ENCODE measurements at places on chromosomes 2 and 18.
A peak's percentile ranks its signal among the peaks of the same experiment; 100 is the strongest.

GRCh38 chr2:226978300-226978699 lies 142.4 kb downstream of the RHBDD1 start:
- H3K4me1 ChIP-seq: no peaks in the 10 kb centered on the region
- no peak overlapping the region for H3K4me3 ChIP-seq
- no peak overlapping the region for H3K27ac ChIP-seq
- H3K36me3 ChIP-seq: no peaks in the 10 kb centered on the region

DNA sequence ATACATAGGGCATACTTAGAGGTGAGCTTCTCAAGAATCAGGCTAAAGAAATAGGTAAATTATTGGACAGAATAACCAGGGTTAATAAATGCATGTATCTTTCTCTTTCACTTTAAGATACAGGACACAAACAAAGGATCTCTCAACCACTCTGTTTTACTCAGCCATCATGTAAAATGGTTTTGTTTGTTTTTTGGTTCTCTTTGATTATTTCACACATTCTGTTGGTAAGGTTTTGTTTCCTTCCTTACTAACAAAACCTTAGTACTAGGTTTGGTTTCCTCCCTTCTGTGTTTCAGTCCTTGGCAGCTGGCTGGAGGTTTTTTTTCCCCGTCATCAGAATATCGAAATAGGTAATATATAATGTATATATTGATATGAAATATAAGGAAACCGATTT lies 1506.8 kb upstream of the TMEFF2 start:
- H3K4me3 ChIP-seq: no peak overlapping the region
- H3K36me3 ChIP-seq: no peaks in the 10 kb centered on the region
- H3K27ac ChIP-seq: no peak overlapping the region
- no peak for DNase-seq
- no peaks in the 10 kb centered on the region for H3K27me3 ChIP-seq

DNA sequence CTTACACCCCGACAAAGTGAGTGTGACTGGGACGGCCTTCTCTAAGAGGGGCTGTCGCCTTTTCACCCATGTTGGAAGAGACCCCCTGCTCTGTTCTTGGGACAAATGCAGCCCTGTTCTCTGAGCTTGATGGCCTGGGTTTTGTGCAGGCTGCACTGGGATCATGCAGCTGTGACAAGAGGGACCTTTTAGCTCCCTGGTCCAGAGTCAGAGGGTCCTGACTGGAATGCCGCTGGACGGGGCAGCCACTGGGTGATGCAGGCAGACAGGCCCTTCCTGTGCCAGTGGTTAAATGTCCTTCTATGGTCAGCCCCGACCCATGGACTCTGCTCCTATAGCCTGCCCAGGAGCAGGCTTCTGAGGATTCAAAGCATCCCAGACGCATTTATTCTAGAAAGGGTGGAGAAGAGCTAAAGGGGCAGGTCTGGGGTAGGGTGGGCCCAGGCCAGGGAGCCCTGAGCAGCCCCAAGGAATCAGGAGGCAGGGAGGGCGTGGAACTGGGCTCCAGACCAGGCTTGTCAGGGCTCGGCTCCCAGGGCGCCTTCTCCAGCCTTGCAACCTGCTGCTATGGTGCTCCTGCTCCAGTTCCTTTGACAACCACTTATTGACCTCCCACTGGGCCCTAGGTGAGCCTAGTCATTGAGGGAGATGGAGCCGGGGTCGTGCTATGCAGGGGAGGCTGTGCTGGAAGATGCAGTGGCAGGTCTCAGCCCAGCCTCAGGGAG lies 277.9 kb upstream of the HS6ST1 start:
- no peak overlapping the region for H3K27ac ChIP-seq
- no peaks in the 10 kb centered on the region for H3K27me3 ChIP-seq
- peak; percentile 16 for DNase-seq
- no peaks in the 10 kb centered on the region for H3K36me3 ChIP-seq

DNA sequence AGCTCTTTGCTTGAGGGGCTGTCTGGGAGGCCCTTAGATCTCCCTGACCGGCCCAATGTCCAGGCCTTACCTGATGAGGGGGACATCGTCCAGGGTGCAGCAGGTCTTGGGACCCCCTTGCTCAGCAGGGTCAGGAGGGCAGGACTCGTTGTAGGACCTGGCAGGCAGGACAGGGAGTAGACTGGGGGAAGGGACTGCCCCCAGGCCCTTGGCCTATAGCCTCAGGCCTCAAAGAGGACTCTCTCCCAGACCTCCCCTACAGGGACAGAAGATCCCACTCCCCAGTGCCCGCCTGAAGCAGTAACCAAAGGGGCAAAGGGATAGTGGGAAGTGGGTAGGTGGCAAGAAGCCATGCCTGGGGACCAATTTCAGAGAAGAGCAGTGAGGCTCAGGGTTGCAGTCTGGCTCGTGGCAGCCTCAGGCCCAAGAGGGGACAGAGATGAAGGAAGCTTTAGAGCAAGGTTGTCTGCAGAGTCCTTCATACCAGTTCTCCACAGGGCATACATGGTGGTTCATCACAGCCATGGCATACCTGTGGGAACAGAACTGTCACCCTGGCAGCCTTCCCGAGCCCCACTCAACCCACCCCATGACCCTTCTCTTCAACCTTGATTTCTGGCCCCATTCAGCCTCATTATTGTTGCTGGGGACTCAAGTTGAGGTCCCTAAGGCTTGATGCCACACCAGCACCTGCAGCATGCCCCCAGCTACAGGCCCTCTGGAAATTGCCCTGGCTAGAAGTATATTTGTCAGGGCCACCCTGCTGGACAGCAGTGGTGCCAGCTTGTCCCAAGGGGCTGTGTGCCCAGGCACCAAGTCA lies 1.3 kb downstream of the TMEM150A start:
- no peak overlapping the region for H3K27ac ChIP-seq
- H3K27me3 ChIP-seq: no peaks in the 10 kb centered on the region
- H3K4me1 ChIP-seq: peaks cover 3% of the 10 kb centered on the region
